ENCODE measurements at places on chromosomes 2 and 18.

- no peak for DNase-seq
Observed at GRCh38 chr18:78579449-78579848, 400.2 kb upstream of the SALL3 start.

DNA sequence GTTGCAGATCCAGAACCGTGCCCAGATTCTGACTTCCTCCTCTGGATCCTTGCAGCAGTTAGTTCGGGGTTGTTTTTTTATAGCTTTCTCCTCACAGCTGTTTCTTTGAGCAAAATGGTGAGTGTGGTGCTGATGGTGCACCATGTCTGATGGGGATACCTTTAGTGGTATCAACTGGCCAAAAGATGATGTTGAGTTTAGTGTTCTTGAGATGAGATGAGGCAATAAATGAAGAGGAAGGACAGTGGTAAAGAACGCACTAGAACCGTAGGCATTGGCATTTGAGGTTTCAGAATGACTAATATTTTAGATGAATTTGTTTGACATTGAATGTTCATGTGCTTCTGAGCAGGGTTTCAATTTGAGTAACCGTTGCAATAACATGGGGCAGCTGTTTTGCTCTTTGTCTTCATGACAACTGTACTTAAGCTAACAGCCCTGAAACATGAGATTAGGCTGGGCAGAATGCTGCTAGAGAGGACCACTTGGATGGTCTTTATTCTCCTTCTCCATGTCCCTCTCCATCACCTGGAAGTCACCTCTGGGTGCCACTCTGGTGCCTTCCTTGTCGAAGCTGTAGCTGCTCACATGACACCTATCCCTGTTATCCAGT lies 3.9 kb downstream of the CTLA4 start:
- no peak for DNase-seq

DNA sequence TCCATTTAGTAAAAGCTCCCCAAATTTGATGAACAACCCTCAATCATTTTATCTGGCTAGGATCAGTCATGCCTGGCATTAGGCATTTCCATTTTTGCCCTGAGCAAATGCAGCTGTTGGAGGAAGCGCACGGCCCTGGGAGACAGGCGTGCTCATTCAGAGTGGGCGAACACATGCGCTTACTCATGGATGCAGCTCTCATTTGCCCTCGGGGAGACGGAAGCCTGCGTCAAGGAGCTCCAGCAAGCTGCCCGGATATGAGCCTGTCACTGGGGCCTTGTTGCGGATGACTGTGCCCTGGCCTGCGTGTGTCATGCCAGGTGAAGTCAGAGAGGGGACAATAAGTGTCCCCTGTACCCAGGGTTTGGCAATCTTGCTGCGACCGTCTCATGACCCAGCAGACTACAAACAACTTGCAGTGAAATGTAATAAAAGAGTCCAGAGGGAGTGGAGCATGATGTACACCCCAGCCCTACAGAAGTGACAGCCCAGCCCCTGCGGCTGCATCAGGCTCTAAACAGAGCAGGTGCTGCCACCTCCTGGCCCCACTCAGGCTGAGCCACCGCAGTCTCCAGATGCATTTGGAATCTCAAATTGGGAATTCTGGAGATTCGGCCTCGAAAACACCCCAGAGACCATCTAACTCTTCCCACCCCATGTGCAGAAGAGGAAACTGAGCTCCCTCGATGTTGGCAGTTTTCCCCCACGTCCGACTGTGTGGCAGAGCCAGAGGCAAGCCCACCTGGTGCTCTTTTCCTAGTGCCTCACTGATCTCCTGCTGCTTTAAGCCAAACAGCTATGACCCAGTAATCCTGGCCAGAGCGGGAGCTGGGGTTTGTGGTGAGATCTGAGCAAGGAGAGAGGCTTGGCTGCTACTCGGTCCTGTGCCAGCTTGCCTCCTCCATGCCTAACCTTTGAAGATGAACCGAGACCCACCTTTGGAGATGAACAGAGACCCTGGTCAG lies 105.0 kb upstream of the ALK start:
- DNase-seq: peak; percentile 37

- peak; percentile 100 for DNase-seq
Observed at GRCh38 chr2:231613663-231614558, 21.2 kb downstream of the TEX44 start.

- DNase-seq: peak; percentile 45
Observed at GRCh38 chr2:239224199-239224570, 176.6 kb downstream of the HDAC4 start.
